ENCODE measurements at places on chromosomes 7 and 10. TPM values are rescaled to one million over a fixed set of nuclear protein-coding genes. Genes with fewer than 3 reads are reported as not detected.

The C10orf105 gene
- 0.07 TPM for total RNA-seq

- H3K27ac ChIP-seq, result no peak overlapping the region
- H3K27me3 ChIP-seq, result peaks cover 85% of the 10 kb centered on the region
- DNase-seq, result no peak
- no peaks in the 10 kb centered on the region for H3K4me1 ChIP-seq
- no peak overlapping the region for H3K4me3 ChIP-seq
These were observed 587 bp upstream of the UNCX start for GRCh38 chr7:1232103-1232466.

GRCh38 chr7:41170466-41170865 is 532.4 kb downstream of the INHBA start:
- no peak overlapping the region for H3K27ac ChIP-seq
- H3K4me3 ChIP-seq, result no peak overlapping the region
- no peaks in the 10 kb centered on the region for H3K4me1 ChIP-seq
- H3K36me3 ChIP-seq, result no peaks in the 10 kb centered on the region
- no peak for DNase-seq

GRCh38 chr7:102096706-102097427 is 189.8 kb upstream of the SH2B2 start:
- no peaks in the 10 kb centered on the region for H3K27me3 ChIP-seq
- no peak overlapping the region for H3K4me3 ChIP-seq
- H3K36me3 ChIP-seq, result no peaks in the 10 kb centered on the region
- DNase-seq, result no peak

- no peak overlapping the region for H3K27ac ChIP-seq
- peaks cover 9% of the 10 kb centered on the region for H3K27me3 ChIP-seq
- no peak for DNase-seq
- no peaks in the 10 kb centered on the region for H3K4me1 ChIP-seq
These were observed 97.6 kb downstream of the ST8SIA6 start for GRCh38 chr10:17356820-17357219.

DNA sequence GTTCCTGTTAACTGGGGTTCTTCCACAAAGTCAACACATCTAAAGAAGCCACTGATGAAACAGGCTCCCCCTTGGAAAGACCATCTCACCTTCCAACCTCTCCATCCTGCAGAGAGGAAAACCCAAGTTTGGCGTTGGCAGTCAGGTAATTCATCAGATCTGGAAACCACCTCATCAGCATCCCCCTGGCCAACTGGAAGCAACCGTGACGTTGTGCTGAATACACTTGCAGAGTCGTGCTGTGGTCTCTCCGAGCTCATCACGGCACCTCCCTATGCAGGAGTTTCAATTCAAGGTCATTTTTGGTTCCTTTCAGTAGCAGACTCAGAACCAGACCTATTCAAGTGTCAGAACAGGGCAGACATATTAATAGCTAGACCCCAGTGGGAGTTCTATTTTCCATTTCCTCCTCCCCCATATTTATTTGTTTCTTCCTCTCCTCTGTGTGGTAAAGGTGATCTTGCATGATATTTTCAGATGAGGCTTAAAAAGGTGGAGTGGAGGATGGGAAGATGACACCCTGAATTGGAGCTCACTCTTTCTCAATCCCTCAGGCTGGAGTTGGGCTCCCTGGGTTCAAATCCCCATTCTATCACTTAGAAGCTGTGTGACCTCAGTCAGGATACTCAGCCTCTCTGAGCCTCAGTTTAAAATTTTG is 149.1 kb upstream of the ADO start:
- H3K36me3 ChIP-seq, result no peaks in the 10 kb centered on the region
- no peaks in the 10 kb centered on the region for H3K27me3 ChIP-seq
- H3K27ac ChIP-seq, result no peak overlapping the region
- no peaks in the 10 kb centered on the region for H3K4me1 ChIP-seq
- no peak for DNase-seq

The PNLIPRP3 gene
- 0.14 TPM for total RNA-seq

- no peak overlapping the region for H3K27ac ChIP-seq
- H3K36me3 ChIP-seq, result no peaks in the 10 kb centered on the region
- H3K27me3 ChIP-seq, result no peaks in the 10 kb centered on the region
- no peak overlapping the region for H3K4me3 ChIP-seq
These were observed 20.6 kb downstream of the HNRNPA2B1 start for GRCh38 chr7:26179826-26180497.

DNA sequence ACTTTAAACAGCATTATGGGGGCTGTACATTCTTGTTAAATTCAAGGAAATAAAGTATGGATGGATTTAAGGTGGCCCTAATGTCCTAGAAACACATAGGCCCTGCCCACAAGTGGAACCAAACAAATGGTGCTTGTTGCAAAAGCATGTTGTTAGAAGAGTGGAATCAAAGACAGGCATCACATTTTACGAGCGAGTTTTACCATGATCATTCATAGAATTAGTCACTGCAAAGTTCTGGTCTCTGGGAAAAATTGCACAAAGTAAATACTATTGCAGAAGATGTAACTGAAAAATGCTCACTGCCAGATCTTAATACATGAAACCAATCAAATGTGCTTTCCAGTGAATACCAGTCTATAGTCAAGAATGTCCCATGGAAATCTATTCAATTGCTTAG is 677.1 kb downstream of the PARD3 start:
- no peaks in the 10 kb centered on the region for H3K27me3 ChIP-seq
- H3K27ac ChIP-seq, result no peak overlapping the region
- DNase-seq, result no peak
- H3K36me3 ChIP-seq, result no peaks in the 10 kb centered on the region
- H3K4me3 ChIP-seq, result no peak overlapping the region

GRCh38 chr10:70053218-70053840 is 683 bp downstream of the MACROH2A2 start:
- no peak overlapping the region for H3K27ac ChIP-seq
- peaks cover 22% of the 10 kb centered on the region for H3K27me3 ChIP-seq
- H3K4me3 ChIP-seq, result peak overlapping the region; percentile 36
- H3K36me3 ChIP-seq, result no peaks in the 10 kb centered on the region

The UBN2 gene
- 18.0 TPM for total RNA-seq

DNA sequence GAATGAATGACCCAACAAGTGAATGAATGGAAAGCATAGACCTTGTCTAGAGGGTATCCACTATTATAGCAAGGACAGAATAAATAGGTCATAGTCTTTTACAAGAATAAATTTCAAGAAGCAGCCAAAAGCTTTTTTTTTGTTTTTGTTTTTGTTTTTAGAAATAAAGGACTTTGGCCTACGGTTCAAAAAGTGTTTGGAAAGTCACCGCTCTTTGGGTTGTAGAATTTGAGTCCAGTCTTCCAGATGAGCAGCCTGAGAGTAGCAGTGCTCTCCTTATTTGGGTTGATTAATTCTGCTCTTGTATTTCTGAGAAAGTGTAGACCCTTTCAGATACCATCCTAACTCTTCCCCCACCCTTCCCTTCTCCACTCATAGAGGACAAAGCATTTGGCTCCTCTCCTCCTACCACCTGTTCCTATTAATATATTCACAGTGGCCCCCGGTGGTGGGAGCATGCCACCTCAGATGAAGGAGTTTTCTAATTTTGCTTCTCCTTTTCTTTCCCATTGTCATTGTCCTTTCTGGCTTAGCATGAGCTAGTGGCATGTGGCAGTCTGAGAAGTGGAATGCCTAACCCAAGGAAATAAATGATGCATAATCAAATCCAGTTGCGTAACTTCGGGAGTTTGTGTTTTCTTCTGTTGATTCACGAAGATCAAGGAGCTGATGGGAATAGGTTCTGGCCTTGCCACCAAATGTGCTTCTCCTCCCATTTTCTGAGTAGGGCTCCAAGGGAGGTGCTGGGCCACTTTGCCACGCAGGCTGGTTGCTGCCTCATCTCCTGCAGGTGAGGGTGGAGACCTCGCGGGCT is 114.7 kb downstream of the CHN2 start:
- H3K4me3 ChIP-seq, result no peak overlapping the region
- H3K4me1 ChIP-seq, result no peaks in the 10 kb centered on the region
- H3K27me3 ChIP-seq, result no peaks in the 10 kb centered on the region
- H3K36me3 ChIP-seq, result no peaks in the 10 kb centered on the region
- no peak for DNase-seq
- no peak overlapping the region for H3K27ac ChIP-seq
